ENCODE measurements at places on chromosomes 12 and 14.
A peak's percentile ranks its signal among the peaks of the same experiment; 100 is the strongest.

DNA sequence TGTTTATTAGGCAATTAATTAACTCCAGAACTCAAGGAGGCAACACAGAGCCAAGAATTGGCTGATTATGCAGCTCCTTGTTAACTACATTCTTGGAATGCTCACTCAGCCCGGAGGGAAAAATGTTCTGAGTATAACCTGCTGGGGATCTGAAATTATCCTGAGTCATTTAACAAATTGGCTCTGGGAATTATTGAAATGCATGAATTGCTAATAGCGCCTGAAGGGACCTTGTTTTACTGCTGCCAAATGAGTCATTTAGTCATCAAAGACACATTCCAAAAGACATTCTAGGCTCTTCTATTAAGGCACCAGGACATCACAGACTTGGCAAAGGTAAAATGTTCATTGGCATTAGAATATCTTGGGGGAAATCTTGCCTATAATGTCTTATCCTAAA lies 13.0 kb downstream of the TMEM52B start:
- no peak for DNase-seq

DNA sequence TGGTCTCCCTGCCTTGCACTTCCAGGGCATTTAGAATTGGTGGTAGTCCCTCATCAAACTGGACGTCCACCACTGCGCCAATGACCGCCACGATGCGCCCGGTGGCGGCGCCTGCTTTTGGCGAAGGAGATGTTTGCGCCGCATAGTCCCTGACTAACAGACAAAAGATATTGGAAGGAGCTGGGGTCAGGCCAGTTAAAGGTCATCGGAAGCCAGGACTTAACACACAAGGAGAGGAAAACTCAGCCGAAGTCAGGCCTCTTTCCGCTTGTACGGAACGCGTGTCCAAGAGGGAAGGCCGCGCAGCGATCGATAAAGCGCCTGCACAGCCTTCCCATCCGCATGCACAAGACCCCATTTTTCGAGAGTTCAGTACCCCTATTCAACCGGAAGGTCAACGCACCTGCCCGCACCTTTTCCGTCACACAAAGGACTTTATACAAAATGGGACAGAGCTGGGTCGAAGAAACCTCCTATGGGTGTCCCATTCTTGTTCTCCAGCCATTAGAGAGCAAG lies 525 bp downstream of the ATP5F1B start:
- DNase-seq = peak; percentile 19

DNA sequence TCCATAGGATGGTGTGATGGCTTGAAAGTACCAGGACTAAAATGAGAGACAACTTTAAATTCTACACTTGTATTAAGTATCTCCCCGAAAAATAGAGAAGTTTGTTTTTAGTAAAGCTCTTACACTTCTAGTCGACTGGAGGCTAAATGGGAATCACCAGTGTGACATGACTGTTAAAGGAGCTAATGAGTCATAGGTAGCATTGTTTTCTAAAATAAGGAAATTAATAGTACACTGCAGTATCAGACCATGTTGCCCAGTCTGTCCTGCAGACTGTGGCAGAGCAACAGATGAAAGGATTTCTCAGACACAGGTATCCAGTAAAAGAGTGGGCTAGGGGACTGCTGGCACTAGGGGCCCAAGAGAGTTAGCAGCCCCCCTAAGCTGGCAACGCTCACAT lies 140.1 kb downstream of the TMEM117 start:
- no peak for DNase-seq

GRCh38 chr14:22448035-22448904 lies 140.8 kb downstream of the DAD1 start:
- DNase-seq = peak; percentile 2

DNA sequence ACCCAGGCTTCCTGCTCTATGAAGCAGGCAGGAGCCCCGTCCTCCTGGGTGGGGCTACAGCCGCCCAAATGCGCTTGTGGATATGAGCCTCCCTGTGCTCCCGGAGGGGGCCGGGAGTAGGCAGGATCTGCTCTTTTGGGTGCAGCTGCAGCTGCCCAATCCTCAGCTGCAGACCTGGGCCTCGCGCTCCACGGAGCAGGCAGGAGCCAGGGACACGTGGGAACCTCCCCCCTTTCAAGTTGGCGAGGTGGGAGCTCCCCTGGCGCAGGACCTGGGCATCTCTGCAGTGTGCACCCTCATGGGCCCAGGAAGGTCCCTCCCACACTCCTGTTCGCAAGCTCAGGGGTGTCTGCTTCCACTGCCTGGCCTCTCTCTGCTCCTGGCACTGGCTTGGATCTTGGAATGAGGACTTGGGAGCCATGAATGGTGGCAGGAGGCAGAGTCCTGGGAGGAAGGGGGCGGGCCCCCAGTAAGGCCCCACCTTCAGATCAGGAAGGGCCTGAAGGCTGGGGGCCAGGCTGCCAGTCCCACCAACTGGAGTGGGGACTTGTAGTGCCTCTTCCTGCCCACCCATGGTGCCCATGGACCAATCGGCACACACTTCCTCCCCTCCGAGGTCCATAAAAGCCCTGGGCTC lies 61.3 kb downstream of the KLRG1 start:
- DNase-seq = no peak
